ENCODE measurements at places on chromosomes 11 and 22. TPM values are rescaled to one million over a fixed set of nuclear protein-coding genes. Genes with fewer than 3 reads are reported as not detected.

- DNase-seq: no peak
These were observed 24.2 kb downstream of the OR5B17 start for GRCh38 chr11:58334708-58335107.

GRCh38 chr11:109374441-109374840 is 47.5 kb upstream of the C11orf87 start:
- DNase-seq: no peak

Gene SLC22A12
- polyA plus RNA-seq: not detected

Gene ST3GAL4
- polyA plus RNA-seq: 7.8 TPM

GRCh38 chr11:93743291-93743690 is 1.8 kb downstream of the C11orf54 start:
- no peak for DNase-seq

DNA sequence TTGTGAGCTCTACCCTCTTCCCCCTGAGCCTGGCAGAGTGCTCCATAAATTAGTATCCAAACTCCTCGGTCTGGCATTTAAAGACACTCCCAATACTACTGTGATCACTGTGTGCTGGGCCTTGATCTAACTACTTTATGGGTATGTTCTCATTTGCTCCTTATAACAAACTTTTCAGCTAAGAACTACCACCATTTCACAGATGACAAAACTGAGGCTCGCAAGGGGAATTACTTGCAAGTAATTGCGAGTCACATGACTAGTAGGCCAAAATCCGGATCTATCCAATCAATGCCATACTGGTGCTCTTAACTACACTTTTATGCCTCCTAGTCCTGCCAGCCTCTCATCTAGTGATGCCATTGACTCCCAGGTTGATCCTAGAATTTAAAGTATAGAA is 3.6 kb downstream of the THOC5 start:
- DNase-seq: no peak

Gene IFITM10
- not detected for polyA plus RNA-seq

- DNase-seq: no peak
These were observed 11.5 kb upstream of the MRGPRF start for GRCh38 chr11:69024509-69024908.

- DNase-seq: no peak
These were observed 615 bp downstream of the STT3A start for GRCh38 chr11:125593114-125593820.

Gene ADM2
- polyA plus RNA-seq: not detected

DNA sequence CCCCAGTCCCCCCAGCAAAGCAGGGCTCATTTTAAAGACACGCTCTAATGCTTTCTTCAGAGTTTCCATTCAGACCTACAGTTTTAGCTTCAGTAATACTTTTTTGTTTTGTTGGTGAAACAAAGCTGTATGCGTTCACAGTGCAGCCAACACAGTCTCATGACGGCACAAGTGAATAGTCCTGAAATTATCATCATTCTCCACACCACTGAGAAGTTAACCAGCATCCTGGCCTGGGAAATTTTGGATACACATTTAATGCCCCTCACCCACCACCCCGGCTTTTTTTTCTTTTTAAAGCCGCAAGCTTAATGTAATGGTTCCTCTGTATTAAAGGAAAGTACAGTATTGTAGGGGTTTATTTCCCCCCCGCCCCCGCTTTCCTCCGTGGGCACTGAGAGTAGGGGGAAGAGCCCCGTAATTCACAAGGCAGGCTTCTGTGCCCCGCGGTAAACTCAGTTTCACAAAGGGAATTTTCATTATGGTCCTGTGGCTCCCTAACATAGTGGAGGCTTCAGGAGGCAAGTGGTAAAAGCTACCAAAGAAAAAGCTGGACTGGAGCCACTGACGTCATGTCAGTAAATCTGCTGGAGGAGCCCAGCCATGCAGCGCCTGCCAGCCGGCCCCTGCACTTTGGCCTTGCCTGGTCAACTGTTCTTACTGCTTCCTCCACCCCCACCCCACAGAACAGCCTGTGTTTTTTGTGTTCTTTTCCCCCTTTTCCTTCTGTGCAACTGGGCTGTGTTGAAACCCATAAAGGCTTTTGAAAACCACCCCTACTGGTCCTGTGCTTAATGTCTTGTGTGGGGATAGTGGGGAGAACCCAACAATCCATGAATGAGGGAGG is 18.2 kb downstream of the TEAD1 start:
- DNase-seq: no peak

DNA sequence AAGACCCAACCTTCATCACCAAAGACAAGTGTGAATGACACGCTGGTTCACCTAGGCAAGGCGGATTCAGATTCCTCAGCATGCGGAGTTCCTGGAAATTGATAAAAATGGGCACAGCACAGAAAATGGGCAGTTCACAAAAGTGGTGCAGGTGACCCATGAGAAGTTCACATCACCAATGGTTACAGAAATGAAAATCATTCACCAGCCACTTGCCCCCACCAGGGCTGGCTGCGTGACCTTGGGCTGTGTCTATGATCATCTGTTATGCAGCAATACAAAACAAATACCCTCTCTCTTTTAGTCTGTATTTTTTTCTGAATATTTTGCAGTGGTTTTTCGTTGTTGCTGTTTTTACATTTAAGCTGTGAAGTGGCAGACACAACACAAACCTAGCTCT is 415.9 kb downstream of the TBC1D22A start:
- no peak for DNase-seq

DNA sequence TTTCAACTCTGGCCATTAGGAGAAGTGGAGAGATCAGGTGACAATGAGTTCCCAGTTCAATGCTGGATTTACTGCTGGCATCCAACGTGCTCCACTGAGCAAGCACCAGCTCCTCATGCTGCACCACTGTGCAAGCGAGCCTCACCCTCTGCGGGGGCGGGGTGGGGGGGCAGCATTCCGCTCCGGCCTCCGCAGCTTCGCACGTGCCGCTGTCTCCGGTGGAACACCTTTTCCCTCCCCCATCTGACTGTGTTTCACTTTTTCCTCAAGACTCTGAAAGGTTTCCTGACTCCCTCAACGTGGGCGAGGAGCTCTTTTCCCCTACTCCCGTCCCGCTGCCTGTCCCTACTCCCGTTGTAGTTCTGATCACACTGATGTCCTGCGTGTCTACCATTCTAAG is 835 bp upstream of the RHOD start:
- DNase-seq: no peak

- no peak for DNase-seq
These were observed 100.0 kb downstream of the NTM start for GRCh38 chr11:131470216-131470925.

DNA sequence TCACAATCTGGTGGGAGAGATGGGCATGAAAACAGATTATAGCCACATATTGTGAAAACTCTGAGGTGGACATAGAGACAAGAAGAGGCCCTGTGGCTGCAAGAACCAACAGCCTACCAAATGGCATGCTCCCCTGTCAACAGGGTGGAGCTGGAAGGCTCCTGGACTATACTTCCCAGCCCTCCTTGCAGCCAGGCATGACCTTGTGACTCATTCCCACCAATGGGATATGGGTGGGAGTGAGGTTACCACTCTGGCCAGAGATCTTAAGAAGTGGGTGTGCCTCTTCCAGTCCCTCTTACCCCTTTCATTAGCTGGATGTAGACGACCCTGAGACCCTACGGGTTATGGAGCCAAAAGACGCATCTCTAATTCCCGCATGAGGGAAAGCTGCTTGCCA is 126.4 kb upstream of the ZBED5 start:
- DNase-seq: no peak

DNA sequence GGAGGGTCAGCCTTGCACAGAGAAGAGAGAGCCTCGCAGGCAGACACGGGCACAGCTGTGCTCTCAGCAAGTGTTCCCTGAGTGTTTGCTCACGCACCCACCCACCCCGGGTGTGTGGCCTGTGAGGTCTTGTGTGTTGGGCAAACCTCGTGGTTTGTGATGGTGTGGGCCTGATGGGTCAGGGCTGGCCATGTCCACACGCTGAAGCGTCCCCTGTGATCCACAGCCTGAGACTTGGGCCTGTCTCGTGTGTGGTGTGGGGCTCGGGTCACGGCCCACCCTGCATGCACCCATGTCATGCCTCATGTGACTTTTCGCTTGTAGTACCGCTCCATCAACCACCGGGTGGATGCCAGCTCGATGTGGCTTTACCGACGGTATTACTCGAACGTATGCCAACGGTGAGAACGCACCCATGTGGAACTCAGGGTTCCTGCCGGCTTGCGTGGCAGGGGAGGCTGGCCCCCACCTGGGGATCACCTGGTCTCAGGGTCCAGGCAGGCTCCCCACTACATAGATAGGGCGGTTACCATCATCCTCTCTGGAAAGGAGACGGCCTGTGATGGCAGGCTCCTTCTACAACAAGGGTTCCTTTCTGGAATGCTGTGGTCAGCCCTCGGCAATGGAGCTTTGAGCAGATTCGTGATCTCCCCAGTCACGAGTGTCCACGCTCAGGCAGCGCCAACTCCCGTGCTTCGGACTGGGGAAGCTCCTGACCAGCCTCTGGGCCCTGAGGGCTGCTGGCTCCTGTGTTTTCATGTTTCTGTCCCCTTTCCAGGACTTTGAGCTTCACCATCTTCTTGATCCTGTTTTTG is 5.9 kb downstream of the TPCN2 start:
- DNase-seq: no peak

DNA sequence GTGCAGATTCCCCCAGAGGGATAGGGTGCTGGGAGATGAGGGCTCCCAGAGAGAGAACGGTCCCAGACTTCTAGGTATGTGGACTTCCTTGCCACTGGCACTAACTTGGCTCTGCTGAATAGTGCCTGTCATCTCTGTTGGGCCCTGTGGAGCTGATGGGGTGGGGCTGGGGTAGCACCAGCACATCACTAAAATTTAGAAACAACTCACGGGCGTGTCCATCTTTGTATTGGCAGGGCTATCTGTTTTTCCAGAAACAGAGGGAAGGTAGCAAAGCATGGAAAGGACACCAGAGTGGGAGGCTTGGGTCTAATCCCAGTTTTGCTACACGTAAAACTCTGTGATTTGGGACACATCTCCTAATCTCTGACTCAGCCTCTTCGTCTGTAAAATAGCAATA is 25.8 kb downstream of the SWAP70 start:
- DNase-seq: no peak

Gene SVIP
- 2.6 TPM for polyA plus RNA-seq

Measured in CD14-positive monocyte (primary cell).